Activated naive CD8-positive, alpha-beta T cell treated with anti-CD3 and anti-CD28 coated beads for 36 hours (primary cell): ENCODE measurements at places on chromosomes 2 and 18. TPM values are rescaled to one million over a fixed set of nuclear protein-coding genes. Genes with fewer than 3 reads are reported as not detected.

ALPP gene
- not detected for total RNA-seq

ADCYAP1 gene
- not detected for total RNA-seq

CIB4 gene
- total RNA-seq, result not detected

CYTIP gene
- 304 TPM for total RNA-seq

ZBTB14 gene
- 22.6 TPM for total RNA-seq

RGPD5 gene
- 22.2 TPM for total RNA-seq

UGT1A4 gene
- total RNA-seq, result not detected

TTC31 gene
- total RNA-seq, result 23.2 TPM

MAIP1 gene
- 37.4 TPM for total RNA-seq

CDH7 gene
- total RNA-seq, result not detected

AKAIN1 gene
- not detected for total RNA-seq

WDR7 gene
- total RNA-seq, result 16.8 TPM

LYPD6 gene
- total RNA-seq, result not detected

REG3A gene
- not detected for total RNA-seq

DNA sequence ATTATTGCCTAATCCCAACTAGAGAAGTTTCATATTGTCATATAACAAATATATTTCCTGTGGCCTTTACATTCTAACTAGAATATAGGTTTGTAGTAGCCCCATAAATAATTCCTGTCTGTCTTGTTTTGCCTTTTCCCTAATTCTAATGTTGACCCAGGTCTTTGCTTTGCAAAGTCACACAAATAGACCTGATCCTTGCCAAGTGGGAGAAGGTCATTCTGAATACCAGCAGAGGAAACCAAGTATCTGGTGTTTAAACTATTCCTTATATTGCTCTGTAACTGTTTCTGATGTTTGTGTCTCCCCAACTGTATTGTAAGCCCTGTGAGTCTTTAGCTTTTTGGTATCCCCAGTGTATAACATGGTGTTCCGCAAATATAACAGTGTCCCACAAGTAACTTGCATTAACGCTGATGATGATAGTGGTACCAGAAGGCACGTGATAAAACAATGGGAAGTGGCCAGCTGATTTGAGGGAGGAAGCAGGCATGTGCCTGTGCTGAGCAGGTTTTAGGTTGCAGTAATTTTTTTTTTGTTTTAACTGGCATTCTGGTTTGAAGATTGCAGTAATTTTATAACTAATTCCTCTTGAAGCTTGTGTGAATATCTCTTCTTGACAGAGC is 11.1 kb downstream of the HADHB start:
- DNase-seq, result no peak

- peak; percentile 50 for DNase-seq
Measured at GRCh38 chr2:178891265-178891958, 84.2 kb upstream of the TTN start.

GRCh38 chr2:177551989-177552421 is 159.4 kb downstream of the AGPS start:
- no peak for DNase-seq

DNA sequence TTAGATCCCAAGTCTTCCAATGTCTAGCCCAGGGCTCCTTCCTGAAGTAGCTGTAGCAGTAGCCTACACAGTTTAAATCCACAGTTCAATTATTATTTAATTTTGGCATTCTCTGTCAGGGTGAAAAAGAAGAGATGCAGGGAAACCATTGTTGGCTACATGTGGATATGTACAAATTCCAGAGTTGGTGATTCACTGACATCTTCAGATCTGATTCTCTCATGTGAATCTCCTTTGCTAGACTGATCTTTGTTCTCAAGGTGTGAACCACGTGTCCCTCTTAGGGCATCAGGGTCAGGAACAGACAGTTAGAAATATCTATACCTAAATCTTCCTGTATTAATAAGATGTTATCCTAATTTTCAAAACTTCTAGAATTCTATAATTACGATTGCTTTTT is 36.7 kb downstream of the ADCYAP1 start:
- no peak for DNase-seq

DNA sequence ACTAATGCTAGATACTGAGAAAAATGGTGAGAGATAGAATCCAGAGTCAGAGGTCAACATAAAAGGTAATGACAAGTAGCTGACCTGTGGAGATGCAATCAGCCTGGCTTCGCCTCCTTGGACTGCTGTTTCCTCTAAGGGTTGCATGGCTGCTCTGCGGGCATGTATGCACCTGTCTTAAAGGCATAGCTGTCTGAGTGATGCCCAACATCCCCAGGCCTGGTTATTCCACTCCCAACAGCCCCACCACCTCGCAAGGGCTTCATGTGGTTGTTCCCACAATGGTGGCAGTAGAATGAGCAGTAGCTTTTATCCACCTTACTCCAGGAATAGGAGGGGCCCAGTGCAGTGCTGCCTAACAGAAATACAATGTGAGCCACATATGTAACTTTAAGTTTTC is 69.7 kb upstream of the ALK start:
- no peak for DNase-seq

DNA sequence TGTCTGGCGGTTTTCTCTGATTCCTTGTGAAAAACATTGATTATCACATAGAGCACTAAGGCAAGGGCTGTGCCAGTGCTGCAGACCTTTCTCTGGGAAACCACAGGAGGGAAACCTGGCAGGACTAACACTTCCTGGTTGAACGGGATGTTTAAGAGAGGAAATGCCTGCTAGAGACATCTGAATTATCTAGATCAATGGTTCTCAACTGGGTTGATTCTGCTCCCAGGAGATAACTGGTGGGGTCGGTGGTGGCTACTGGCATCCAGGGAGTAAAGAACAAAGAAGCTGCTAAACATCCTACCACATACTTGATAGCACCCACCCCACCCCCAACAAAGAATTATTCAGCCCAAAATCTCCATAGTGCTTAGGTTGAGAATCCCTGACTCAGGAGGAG is 37.5 kb downstream of the DDX18 start:
- no peak for DNase-seq

DNA sequence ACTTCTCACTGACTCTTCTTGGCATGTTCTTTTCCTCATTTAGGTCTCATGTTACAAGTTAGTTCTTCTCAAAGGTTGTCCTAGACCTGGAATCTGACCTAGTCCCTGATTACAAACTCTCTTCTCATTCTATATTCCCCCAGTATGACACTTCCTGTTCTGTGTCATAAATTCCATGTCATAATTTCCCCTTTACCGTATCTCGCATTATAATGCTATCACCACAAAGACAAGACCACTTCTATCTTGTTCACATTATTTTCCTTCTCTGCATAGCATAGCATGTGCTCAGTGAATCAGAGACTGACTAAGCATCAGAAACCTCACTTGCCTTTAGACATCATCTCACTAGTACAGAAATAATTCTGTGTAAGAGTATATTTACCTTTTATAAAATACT is 63.6 kb upstream of the CAVIN2 start:
- no peak for DNase-seq

GRCh38 chr2:54194761-54195750 is 61.0 kb downstream of the TSPYL6 start:
- DNase-seq, result no peak

DNA sequence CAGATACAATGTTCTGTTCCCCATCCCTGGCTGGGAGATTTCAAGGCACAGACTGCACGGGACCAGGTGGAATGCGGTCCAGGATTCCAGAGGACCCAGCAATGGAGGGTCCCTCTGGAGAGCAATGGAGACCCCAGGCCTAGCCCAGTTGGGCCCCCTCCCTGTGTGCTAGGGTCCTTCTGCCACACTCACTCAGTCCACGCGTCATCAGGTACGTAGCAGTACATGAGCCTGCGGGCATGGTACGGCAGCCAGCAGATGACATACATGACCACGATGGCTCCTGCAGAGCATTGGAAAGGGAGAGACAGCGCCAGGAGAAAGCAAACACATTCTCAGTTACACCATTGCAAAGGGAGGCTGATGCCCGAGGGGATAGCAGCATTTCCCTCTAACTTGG is 10.1 kb downstream of the NTSR2 start:
- no peak for DNase-seq

DNA sequence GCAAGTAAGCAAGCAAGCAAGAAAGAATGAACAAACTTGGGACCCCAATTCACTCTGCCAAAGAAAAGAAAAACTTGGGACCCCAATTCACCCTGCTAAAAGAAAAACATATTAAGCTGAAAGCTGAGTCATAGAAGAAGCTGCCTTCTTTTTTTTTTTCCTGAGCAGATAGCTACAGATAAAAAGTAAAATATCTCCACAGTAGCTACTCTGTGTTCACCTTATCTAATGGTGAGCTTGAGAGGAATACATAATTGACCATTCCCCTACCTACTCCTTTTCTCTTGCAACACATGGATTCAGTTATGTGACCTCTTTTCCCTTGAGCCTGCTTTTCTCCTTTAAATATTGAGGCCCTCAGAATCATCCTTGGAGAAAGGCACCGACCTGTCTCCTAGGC is 63.0 kb downstream of the MCFD2 start:
- no peak for DNase-seq

DNA sequence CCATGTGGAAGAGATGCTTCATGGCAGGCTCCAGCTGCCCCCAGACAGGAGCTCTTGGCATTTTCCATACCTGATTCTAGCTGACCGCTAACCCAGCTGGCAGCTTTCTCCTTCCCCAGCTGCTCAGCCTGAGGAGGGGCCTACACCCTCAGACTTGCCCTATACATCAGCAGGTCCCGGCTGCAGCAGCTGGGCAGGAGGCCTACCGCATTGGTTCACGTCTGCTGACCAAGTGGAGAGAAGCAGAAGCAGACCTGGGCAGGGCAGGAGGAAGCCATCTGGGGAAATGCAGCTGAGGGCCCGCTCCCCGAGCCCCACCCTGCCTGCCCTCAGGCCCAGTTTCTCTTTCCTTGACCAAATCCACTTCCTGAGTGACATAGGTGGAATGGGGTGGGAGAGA is 50.7 kb downstream of the LBH start:
- no peak for DNase-seq

DNA sequence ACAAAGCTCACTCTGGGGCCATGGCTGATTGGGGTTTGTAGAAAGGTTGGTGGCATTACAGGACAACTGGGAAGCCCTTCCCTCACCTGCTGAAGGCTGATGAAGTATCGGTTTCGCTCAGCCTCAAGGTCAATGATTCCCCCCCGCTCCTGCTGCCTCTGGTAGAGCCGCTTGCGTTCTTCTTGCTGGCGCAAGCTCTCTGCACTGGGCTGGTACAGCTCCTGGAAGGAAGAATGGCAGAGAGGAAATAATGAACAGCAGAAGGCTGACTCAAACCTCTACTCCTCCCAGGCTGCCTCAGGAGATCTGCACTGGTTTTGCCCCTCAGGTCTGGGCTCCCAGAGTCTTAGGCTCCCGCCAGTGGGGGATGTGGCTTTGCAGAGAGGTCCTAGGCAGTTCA is 5.2 kb downstream of the BCS1L start:
- DNase-seq, result no peak

DNA sequence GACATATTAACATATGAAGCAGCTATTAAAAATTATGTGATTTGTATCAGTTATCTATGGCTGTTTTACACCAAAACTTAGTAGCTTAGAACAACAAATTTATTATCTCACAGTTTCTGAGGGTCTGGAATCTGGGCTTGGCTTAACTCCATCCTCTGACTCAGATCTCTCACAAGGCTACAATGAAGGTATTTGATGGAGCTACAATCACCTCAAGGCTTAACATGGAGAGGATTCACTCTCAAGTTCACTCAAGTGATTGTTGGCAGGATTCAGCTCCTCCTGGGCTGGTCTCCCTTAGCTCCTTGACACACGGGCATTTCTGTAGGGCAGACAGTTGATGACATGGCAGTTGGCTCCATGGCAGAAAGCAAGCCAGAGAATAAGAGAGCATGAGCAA is 133.0 kb upstream of the SLC14A2 start:
- DNase-seq, result no peak

GRCh38 chr18:59620381-59620780 is 76.8 kb downstream of the CCBE1 start:
- no peak for DNase-seq

GRCh38 chr2:7598402-7598801 is 681.2 kb downstream of the RNF144A start:
- no peak for DNase-seq

DNA sequence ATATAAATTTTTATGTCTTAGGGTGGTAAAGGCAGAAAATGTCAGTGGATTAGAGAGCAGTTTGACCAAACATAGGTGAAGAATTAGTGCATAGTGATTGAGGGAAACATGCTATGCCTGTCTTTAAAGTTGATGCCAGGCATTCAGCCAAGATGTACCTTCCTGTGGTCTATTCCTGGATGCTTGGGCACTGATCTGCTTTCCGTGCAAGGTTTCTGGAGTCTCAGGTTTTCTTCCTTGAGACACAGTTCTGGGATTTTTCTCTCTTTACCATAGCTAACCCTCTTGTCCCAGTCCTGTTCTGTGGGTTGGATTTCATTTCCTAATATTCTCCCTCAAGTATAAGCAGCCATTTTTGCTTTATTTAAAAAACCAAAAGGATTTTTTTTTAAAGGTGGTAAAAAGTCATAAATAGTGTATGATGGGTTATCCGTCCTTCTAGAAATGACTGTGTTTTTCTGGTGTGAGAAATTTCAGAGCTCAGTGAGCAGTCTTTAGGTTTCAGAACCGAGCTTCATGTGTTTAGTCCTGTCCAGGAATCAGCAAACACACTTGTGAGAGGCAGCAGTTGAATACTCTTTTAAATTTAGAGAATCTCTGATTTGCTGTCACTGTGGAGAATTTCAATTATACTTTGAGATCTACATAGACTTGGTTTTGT is 43.0 kb upstream of the CYBRD1 start:
- no peak for DNase-seq

- no peak for DNase-seq
Measured at GRCh38 chr2:191428141-191428540, 182.9 kb downstream of the MYO1B start.

- DNase-seq, result no peak
Measured at GRCh38 chr2:9335322-9335832, 88.0 kb downstream of the ITGB1BP1 start.

DNA sequence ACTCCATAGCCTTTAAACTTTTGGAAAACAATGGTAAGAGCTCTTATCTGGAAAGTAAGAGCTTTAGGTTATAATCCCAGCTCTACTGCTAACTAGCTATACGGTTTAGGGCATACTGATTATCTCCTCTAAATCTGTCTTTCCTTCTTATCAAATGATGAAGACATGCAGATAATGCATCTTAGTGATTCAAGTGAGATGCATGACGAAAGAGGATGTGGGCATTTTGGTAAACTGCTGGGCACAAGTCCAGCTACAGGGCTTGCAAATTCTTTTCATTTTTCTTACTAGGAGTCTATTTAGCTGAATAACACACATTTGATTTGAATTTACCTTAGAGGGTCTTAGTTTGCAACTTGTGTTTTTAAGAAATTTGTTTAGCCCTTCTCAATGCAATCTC is 1604.8 kb upstream of the ZEB2 start:
- no peak for DNase-seq

- DNase-seq, result no peak
Measured at GRCh38 chr18:77074431-77074830, 58.2 kb downstream of the MBP start.

DNA sequence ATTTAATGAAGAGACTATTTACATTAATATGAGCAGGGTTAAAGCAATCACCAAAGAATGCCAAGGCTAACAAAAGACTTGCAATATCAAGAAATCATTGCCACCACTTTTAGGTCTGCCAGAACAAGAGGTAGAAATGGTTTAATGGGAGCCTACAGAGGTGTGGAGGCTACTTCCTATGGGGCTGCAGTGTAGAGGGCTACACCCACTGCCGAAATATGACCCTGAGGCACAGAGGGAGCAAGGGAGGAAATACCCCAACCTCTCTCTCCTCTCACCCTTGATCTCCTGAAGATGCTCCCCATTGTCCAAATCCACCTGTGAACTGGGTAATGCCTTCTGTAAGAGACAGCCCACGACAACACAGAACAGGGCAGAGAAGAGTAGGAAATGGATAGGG is 315.4 kb downstream of the SMAD2 start:
- no peak for DNase-seq

- DNase-seq, result no peak
Measured at GRCh38 chr2:24016853-24017703, 7.2 kb downstream of the MFSD2B start.

GRCh38 chr2:204977914-204978313 is 432.6 kb downstream of the PARD3B start:
- no peak for DNase-seq
